ENCODE measurements at places on chromosomes 12 and 14.

DNA sequence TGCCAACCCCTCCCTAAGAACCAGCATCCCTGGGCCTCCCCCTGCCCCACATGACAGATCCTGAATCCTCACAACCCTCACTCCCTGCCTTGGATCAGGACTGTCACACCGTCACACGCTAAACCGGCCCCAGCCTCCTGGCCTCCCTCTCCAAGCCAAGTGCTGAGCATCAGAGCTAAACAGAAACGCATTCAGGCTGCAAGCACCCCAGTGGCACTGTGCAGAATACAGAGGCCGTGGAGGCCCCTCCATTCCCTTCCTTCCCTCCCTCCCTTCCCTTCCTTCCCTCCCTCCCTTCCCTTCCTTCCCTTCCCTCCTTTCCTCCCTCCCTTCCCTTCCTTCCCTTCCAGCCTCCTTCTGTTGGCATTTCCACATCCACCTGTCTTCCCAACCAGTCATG is 12.6 kb downstream of the POLE start:
- DNase-seq = no peak

DNA sequence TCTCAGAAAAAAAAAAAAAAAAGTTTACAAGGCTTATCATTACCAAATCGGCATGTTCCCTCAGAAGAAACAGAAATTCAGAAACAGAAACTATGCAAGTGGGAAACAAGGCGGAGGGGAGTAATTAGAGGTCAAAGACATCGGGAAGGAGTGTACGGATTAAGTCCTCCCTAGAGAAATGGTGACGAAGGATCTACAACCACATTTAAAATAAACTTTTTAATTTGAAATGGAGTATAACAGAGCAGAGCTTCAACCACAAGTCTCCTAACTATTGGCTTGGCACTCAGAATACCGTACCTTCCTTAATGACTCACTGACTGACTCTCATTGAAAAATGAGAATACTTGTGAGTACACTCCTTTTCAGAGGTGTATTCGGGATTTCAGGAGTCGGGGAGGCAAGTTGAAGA is 908 bp downstream of the ENTPD5 start:
- DNase-seq = no peak

DNA sequence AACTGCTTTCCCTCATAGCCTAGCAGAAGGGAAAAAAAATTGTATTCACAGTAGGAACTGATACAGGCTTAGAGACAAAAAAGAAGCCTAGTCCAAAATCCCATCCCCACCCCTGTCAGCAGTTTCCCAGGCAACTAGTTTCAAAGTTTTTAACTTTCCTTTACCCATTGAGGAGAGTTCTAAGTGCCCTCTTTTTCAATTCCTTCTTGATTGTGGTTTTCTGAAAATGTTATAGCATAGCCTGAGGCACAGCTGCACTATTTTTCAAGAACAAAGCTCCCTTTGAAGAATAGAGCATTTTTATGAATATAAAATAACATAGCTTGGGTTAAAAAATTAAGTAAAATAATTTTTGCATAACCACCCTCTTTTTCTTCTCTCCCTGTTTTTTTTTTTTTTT is 81.6 kb downstream of the IPO8 start:
- no peak for DNase-seq

- DNase-seq = no peak
Observed at GRCh38 chr12:19799216-19799615, 359.9 kb downstream of the AEBP2 start.

GRCh38 chr12:70919597-70920035 is 922 bp downstream of the PTPRR start:
- no peak for DNase-seq

GRCh38 chr12:51941011-51941581 is 10.4 kb upstream of the ACVR1B start:
- no peak for DNase-seq

GRCh38 chr12:34350092-34351041 is 328.1 kb downstream of the ALG10 start:
- no peak for DNase-seq

- DNase-seq = no peak
Observed at GRCh38 chr12:89213139-89213538, 139.2 kb downstream of the DUSP6 start.

All from activated naive CD4-positive, alpha-beta T cell (primary cell).